Heart right ventricle (tissue), 16 donors: ENCODE measurements at places on chromosomes 4 and X. TPM values are rescaled to one million over a fixed set of nuclear protein-coding genes. Genes with fewer than 3 reads are reported as not detected.

GRCh38 chrX:132948648-132949260 lies 9.7 kb downstream of the HS6ST2 start:
- DNase-seq: no peak

- peak; percentile 15 for DNase-seq
Measured at GRCh38 chr4:171846232-171846631, 33.0 kb downstream of the GALNTL6 start.

DNA sequence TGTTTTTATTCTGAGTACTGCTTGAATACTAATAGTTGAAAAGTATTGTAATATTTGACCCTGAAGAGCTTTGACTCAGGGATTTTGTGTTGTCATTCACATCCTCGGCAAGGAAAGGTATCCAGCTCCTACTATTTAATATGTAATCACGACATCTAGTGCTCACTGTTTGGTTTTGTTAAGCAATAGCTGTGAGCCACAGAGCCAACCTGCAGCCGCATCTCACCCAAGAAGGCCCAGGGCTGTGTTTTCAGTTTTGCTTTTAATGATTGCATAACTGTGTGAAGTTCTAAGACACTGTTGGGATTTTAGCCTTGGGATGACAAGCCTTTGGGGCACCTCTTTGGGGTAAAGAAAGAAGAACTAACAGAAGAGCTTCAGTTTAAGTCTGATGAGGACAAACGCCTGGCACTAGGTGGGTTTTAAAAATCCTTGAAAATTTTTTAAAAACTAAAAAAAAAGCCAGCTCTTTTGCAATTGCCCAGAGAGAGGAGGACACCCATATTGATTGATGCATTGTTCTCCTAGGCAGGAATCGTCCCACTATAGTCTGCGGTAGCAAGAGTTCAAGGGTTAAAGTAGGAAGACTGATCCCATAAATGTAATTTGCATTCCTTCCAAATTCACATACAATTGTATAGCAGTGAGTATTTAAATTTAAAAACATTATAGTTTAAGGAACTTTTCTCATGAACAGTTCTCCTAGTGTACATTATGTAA lies 157.8 kb downstream of the RELL1 start:
- DNase-seq: no peak

DNA sequence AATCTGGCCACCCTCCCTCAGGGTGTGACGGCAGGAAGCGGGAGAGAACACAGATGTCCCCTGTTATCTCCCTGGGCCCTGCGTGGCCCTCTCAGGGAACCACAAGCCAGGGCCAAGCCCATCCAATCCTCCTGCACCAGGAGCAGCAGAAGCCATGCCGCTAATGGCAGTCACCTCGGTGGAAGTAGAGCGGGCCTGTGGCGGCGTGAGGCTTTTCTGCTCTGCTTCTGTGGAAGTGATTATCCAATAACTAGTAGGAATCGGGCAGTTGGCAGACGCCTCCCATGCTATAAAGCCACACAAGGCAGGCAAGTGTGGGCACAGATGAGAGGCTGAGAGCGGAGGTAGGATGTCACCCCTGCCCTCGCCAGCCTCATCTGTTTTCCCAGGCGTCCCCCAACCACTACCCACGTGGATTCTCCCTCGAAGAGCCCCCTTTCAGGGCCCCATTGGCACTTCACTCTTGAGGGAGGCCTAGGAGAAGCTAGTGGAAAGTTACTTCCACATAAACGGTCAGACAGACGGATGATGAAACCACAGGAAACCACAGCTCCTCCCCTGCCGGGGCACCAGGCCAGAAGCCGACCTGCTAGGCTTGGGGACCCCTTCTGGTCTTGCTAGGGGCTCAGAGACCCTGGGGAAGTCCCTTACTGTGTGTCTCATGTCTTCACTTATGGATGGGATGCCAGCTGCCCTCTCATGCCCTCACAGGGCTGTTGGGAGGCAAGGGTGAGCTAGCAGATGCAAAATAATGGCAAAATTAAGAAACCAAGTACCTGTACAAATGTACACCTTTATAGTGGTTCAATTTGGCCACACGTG lies 18.8 kb upstream of the TMSB4X start:
- DNase-seq: peak; percentile 56

DNA sequence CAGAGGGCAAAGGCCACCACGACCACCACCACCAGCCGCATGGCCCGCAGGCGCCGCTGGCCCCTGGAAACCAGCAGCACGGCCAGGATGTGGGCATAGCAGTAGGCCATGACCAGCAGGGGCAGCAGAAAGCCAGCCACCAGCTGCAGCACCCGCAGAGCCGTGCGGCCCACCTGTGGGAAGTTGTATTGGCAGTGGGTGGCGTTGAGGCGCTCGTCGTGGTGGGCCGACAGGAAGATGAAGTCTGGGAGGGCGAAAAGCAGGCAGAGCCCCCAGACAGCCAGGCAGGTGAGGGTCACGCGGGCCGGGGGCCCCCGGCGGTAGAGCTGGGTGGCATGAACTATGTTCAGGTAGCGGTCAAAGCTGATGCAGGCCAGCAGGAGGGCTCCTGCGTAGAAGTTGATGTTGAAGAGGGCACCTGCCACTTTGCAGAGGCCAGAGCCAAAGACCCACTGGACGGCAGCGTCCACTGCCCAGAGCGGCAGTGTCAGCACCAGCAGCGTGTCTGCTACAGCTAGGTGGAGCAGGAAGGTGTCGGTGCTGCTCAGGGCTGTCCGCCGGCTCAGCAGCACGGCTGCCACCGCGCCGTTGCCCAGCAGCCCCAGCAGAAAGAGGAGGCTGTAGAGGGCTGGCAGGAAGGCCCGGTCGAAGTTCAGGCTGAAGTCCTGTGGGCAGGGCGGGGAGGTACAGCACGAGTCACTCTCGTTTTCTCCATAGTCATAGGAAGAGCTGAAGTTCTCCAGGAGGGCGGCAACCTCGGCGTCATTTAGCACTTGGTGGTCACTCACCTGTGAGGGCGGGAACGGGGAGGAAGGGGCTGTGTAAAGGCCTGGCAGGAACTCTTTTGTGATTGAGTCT lies 1.4 kb downstream of the CXCR3 start:
- no peak for DNase-seq

- no peak for DNase-seq
Measured at GRCh38 chrX:1462596-1463251, 10.0 kb upstream of the ASMTL start.

DNA sequence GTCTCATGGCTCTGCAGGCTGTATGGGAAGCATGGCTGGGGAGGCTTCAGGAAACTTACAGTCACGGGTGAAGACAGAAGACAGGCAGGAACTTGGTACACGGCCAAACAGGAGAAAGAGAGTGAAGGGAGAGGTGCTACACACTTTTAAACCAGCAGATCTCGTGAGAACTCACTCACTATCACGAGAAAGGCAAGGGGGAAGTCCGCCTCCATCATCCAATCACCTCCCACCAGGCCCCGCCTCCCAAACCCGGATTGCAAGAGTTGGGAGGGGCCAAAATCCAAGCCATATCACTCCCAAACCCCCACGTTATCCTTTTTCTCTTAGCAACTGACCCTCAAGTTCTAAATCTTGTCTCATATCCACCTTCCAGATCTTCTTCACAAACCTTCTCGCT lies 1710.5 kb upstream of the TENM3 start:
- DNase-seq: no peak

- no peak for DNase-seq
Measured at GRCh38 chrX:17592117-17592516, 145.2 kb upstream of the SCML1 start.

DNA sequence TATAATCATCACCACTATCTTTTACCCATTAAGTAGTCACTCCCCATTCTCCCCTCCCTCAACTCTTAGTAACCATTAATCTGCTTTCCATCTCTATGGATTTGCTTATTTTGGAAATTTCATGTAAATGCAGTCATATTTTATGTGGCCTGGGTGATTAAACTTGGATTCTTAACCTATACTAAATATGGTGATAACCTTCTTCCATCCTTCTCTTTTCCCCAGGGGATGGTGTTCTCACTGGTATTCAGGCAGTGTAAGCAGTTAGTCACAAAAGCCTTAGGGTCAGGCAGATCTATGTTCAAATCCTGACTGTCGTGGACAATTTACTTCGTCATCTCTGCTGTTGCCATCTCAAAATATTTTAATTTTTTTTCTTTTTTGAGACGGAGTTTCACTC lies 29.6 kb downstream of the RAB40AL start:
- no peak for DNase-seq

GRCh38 chrX:119684916-119685224 lies 8.1 kb downstream of the SEPTIN6 start:
- no peak for DNase-seq

Gene FAM90A26
- not detected for polyA plus RNA-seq

Gene PPP4R3C
- polyA plus RNA-seq: not detected

Gene BANK1
- polyA plus RNA-seq: 0.43 TPM
